ENCODE measurements at places on chromosomes 2 and 18.

- DNase-seq = no peak
These were observed 868 bp downstream of the INO80D start for GRCh38 chr2:206084870-206085741.

- no peak for DNase-seq
These were observed 38.1 kb upstream of the OTX1 start for GRCh38 chr2:63012541-63012940.

DNA sequence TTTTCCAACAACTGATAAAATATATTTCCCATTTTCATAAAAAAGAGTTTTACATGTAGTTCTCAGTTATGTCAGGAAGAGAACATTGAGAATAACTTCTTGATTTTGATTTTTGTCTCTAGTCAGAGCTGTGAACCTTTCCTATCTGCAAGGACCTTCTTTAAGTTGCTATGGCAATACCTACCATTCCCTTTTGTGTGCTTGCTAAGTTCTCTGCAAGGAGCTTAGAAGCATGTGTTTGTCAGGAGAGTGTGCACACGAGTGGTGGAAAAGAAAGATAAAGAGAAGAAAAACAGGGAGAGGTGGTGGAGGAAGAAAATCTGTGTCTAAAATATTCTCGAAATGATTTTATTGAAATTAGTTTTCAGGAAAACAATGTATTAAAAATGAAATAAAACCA lies 140.3 kb upstream of the SLC8A1 start:
- no peak for DNase-seq

GRCh38 chr2:150729495-150729955 lies 242.1 kb upstream of the RND3 start:
- DNase-seq = no peak

DNA sequence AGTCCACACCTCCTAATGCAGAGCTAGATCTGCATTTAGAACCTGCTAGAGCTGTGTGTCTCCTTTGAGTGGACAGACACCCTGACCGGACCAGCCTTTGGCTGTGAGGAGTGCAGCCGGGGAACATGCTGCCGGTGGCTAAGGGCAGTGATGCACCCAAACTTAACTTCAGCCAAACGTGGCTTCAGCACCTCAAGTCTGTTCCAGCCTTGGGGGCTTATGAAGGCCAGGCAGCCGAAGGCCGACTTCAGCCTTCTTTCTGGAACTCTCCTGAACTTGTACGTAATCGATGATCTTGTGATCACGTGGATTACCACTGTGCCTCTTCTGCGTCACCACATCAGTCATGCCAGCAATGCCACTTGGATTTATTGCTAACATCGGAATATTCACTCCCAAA lies 49.1 kb downstream of the POMC start:
- no peak for DNase-seq

- DNase-seq = no peak
These were observed 30.6 kb upstream of the PPP1R1C start for GRCh38 chr2:181955010-181955409.

DNA sequence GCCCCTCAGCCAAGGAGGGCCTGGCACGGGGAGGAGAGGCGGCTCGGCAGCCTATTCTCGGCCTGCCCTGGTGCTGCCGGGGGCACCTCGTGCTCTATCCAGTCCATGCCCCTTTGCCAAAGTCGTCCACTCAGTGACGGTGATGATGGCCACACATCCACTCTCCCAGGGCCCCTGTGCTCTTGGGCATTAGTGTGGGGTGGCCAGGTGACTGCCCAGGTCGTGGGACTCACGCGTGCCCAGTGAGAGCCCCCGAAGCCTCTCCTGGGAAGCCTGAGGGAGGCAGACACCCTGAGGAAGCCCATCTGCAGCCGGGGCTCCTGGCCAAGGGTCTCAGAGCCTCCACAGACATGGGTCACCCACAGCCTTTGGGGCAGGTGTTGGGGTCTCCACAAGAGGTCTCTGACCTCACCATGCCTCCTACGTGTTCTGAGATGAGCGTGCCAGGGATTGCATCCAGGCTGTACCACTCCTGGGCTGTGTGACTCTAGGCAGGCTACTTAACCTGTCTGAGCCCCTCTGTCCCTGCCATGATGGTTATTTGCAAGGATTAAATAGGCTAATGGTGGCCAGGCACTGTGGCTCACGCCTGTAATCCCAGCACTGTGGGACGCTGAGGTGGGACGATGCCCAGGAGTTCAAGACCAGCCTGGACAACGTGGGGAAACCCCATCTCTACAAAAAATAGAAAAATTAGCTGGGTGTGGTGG lies 12.9 kb downstream of the RAMP1 start:
- DNase-seq = no peak

DNA sequence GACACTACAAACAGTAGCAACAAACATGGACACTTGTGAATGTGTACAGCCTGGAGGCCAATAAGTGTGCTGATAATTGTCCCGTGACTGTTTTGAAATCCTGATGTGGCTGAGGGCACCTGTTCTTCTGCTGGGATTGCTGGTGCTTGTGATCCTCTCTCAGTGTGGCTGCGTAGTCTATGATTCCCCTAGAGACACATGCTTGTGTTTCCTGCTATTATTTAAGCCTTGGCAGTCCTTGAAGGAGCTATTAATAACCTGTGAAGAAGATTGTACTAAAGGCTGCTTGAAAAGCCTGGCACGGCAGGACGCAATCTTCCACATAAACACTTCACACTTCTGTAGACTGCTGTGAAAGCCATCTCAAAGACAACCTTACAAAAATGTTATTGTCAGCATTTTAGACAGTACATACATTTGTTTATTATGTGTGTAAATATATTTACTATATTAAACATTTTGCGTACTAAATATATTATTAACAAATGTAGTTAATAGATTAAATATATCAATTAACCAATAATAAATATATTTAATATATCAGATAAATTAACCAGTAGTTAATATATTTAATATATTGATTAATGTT lies 71.4 kb downstream of the GALR1 start:
- no peak for DNase-seq

- DNase-seq = no peak
These were observed 28.8 kb downstream of the SDC1 start for GRCh38 chr2:20196053-20196656.

DNA sequence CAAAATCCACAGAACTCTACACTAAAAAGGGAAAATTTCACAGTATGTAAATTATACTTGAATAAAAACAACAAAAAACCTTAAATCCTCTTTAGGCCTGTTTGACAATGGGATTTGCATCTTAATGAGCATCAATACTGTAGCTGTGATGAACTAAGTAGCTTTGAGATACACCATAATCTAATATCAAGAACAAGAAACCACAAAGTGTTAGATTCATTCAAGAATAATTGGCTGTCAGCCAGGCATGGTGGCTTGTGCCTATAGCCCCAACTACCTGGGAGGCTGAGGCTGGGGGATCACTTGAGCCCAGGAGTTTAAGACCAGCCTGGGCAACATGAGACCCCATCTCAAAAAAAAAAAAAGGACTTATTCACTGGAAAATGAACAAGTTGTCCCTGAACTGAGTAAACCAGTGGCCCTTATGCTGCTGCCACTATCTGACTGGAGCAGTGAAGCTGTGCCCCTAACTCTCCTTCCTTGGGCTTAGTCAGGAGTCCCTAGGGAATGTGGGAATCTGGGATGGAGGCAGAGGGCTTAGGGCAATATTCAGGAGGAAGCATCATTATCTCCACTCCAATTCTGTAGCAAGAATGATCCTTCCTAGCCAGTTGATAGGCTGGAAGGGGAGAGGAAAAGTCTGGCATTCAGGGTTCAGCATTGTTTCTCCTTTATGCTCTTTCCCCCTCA lies 88.5 kb downstream of the PRKCE start:
- no peak for DNase-seq

- peak; percentile 39 for DNase-seq
These were observed 9.2 kb downstream of the PTMA start for GRCh38 chr2:231717281-231718171.

DNA sequence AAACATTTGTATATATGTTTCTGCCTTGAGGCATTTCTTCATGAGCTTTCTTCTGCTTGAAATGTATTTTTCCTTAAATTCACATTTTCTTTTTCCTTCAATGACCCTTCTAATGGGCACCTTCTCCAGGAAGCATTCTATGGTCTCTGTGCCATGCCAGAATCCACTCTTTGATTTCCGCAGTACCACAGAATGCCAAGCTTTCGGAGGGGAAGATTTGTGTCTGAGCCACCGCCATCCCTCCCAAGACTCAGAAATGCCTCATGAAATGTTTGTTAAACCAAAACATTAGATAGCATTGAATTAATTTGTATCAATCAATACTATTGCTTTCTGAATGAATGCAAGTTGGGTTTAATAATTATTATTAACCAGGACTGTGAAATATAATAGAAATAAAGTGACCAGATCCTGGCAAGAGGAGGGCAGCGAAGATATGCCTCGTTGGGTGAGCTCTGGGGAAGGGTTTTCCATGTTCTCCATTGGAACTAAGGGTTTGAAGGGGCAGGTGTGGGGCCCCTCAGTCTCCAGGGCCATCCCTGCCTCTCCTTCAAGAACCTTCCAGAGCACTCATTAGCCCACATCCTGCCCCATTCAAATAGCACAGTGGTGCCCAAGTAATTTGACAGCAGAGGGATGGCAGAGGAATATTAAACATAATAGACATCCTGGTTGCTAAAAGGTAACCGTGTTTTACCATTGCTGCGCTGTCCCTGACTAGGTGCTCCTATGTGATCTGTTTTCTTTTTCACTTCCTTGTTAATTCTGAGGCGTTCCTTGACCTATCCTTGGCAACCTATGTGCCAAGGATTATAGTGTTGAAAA lies 189.6 kb downstream of the MYCN start:
- no peak for DNase-seq

GRCh38 chr2:39545957-39546356 lies 108.9 kb upstream of the MAP4K3 start:
- no peak for DNase-seq

- DNase-seq = no peak
These were observed 528 bp upstream of the PCGF1 start for GRCh38 chr2:74507926-74508520.

DNA sequence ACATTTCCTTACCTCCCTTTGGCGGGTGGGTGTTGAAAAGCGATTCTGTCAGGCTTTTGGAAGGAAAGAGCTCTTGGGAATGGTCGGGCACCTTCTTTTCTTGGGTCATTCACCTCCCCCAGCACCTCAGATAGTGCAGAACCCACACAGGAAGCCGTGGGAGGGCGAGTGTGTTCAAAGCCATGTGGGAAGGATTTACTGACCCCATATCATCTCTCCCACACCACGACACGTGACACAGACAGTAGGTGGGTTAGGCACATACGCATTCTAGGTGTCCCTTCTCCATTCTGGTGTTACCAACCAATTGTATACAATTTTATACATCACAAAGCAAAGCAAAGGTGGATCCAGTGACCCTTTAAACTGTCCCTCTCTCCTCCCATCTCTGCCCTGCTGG lies 263.7 kb upstream of the REV1 start:
- no peak for DNase-seq

GRCh38 chr2:7771781-7772180 lies 854.6 kb downstream of the RNF144A start:
- no peak for DNase-seq

- no peak for DNase-seq
These were observed 112.1 kb downstream of the DTNB start for GRCh38 chr2:25561136-25561850.

DNA sequence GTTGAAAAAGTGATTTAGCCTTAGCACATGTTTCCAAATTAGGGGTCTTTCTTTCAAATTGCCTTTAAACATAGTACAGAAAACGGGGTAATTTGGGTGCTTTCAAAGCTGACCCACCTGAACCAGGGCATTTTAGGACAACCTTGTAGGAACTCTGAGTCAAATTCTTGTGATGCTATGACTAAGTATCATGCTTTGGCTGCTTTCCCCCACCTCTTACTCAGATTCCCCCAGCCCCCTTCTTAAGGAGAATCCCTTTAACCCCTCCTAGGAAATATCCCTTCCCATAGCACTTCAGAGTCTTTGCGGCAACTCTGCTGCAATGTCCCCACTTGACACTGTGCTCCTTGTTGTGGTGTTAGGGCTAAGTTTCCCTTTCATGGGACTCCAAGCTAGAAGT lies 18.6 kb upstream of the KLF7 start:
- DNase-seq = no peak

DNA sequence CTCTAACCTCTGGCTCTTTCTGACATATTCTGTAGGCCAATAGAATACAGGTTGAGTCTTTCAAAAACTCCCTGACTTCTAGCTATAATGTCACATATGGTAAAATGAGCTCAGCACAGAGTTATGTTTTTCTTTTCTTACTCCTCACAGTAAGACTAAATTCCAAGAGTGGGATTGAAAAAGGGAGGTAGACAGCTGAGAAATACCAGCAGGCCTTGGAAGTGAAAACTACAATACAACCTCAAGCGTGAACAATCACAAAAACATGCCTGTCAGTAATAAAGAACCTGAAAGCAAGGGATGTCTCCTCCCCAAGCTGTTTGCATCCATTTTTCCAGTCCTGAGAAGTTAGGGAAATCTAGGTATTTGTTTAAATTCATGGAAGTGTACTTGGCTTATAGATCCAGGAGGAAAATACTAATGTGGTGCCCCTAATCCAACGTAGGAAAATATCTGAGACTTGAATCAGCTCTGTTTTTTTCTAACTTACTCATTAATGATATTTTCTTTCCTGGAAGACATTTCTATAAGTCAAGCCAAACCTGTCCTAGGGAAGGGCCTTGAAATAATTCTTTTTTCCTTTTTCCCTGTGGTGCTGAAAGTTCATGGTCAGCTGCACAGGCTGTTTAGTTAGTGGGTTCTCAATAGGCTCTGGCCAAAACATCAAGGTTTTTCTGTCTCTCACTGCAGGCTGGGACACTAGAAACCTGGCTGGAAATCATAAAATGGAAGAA lies 167.9 kb upstream of the SPATS2L start:
- no peak for DNase-seq

GRCh38 chr2:168189835-168190569 lies 57.4 kb downstream of the STK39 start:
- no peak for DNase-seq

DNA sequence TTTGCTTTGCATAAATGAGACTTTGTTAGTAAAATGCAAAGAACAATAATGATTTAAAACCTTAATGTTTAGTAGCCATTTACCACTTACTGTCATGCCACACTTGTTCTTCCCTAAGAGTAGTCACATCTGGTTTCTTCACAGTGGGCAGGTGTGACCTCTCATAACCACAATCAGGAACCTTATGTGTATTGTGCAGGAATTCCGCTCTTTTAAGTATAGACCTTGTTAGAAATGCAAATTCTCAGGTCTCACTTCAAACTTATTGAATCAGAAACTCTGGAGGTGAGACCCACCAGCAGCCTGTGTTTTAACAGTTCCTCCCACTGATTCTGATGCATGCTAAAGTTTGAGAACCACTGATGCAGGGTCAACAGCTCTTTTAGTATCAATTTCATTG lies 518.8 kb upstream of the MEX3C start:
- no peak for DNase-seq

- DNase-seq = no peak
These were observed 14.7 kb downstream of the GEMIN6 start for GRCh38 chr2:38792751-38793150.

- DNase-seq = no peak
These were observed 163.1 kb downstream of the NRP2 start for GRCh38 chr2:205845446-205845845.

- peak; percentile 14 for DNase-seq
These were observed 496 bp upstream of the ITGA4 start for GRCh38 chr2:181456660-181457120.

GRCh38 chr2:152250421-152251100 lies 75.0 kb upstream of the STAM2 start:
- DNase-seq = no peak

Data from NCI-H446 (cell line).